ENCODE measurements at places on chromosomes 6 and 20.

DNA sequence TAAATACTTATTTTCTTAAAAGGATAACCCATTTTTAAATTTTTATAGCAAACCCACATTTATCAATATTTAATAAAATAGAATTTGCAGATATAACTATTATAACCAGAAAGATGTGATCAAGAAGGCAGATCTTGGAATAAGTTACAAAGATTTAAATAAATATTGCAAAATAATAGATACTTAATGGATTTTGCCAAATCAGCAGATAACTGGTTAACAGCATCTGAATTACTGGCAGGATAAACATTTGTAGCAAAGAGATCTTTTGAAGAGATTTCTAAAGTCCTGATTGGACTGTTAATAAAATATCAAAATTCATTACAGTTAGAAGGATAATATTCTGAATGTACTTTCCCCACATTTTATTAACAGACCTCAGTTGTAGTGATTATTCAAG, 144.2 kb downstream of the PDSS2 start:
- no peak for DNase-seq

DNA sequence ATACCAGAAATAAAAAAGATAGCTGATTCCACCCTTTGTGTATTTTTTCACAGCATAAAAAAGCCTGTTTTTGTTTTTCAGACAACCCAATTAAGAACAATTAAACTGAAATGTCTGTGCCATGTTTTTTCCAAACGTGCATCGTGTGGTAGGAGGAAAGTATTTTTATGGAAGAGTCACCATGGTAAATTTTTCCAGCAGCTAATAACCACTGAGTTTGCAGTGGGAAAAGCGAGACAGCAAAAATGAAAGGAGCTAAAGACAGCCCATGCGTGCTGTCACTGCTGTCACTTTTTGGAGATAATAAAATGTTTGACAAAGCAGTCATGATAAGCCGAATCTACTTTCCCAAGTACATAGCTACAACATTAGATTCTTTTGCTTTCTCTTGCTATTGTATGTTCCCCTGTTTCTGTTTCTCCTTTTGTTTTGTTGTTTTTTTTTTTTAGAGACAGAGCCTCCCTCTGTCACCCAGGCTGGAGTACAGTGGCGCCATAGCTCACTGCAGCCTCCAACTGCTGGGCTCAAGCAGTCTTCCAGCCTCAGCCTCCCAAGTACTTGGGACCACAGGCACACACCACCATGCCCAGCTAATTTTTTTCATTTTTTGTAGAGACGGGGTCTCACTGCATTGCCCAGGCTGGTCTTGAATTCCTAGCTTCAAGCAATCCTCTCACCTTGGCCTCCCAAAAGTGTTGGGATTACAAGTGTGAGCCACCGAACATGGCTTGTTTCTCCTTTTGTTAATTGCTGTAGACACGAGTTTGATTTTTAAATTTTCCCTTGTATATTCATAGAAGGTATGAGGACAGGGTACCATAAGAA, 261.3 kb downstream of the TMEM242 start:
- no peak for DNase-seq

DNA sequence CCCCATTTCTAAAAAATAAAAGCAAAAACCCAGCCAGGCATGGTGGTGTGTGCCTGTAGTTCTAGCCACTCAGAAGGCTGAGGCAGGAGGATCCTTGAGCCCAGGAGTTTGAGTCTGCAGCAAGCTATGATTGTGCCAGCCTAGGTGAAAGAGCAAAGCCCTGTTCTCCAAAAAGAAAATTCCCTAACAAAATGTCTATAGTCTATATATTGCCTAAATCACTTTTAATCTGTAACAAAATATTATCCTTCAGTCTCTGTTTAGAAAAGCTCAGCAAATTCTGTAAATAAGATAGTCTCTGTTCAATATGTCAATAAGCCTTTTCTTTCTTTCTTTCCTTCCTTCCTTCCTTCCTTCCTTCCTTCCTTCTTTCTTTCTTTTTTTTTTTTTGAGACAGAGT, 75.8 kb upstream of the ZFP64 start:
- DNase-seq: no peak

DNA sequence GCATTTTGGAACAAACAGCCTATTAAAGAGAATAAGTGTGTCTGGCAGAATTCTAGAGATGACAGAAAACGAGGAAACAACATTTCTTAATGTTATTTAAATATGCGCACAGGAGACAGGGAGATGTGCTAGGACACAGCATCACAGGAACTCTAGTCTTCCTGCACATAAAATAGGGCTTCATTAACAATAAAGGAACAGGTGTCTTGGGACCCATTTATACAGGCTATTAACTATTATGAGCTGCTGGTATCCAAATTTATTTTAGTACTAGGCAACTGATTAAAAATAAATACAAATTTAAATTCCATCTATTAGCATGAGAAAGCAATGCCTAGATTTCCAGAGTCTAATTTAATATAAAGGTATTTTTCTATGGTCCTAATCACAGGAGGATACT, 102.3 kb downstream of the PDSS2 start:
- no peak for DNase-seq

- DNase-seq: no peak
Observed at GRCh38 chr20:32232326-32232886, 24.7 kb downstream of the POFUT1 start.

GRCh38 chr20:2873010-2873746, at the start of gene PTPRA:
PTPRA (plus strand) TSS chr20:2873481; CDS start chr20:2964278, 90,797 bp downstream.
- DNase-seq: peak; percentile 88

DNA sequence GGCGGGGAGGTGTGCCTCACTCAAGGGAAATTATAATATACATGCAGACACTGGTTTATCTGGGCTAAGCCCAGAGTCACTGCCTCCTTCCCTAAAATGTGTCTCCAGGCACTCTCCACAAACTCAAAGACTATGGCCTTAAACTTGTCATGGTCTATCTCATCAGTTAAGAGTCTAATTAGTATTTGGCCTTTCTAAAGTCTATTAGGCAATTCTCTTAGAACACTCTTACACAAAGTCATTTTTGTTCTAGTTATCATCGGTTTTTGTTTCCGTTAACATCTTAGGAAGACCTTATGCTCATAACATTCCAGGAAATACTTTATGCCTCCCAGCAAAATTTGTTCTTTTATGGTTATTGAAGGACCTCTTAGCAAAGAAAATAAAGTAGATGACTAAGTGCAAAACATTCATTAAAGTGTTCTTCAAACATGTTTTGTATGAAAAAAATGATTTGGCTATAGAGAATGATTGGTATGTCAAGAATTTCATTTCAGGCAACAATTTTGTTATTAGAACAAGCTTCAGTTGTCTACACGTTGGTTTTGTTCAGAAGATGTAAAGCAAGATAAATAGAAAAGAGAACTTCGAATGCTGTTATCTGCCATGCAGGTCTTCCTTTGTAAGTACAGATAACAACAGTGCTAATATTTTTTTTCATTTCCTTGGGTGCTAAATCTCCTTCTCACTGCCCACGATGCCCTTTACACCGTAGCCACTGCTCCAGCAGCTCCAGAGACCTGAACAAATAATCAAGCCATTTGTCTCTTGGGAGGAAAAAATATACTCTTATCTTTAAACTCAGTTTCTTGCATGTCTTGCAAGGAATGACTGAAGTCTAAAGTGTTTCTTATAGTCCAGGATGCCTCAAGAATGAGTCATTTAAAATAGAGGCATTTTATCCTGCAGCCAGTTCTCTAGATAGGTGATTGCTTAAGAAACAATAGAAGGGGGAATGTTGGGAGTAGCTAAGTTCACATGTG, 170.4 kb downstream of the HTR1B start:
- DNase-seq: no peak

DNA sequence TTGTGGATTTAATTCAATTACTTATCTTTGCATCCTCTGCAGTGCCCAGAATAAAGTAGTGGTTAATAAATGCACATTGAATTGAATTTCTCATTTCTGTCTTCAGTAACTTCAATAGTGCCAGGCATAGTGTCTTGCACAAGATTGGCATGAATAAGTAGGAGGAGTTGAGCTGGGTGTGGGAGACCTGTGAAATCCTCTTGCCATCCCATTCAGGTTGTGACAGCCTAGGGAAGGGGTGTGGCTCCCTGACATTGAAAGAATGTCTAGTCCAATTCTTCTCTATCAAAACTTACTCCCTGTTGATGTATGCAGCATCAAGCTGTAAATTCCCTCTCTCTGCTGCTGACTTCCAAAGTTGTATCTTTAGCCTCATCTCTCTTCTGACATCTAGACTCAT, 73.2 kb downstream of the CDH22 start:
- DNase-seq: no peak

DNA sequence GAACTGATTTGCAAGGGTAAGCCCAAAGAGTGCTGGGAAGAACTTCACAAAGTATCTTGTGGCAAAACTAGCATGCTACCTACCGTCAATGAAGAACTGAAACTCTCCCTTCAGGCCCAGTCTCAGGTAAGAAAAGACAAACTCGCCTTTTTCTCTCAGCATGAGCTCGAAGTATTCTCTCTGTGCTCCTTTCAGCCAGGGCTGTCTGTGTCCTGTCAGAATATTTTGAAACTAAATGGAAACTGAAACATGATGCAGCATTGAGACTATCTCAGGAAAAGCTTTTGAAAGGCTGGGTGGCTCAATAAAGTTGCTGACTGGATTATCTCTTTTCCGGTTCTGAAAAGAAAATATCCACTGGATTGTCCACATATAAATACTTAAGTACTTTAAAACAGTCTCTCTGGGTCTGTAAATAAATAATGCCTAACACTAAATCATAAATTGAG, 696 bp downstream of the CALHM5 start:
- DNase-seq: no peak

DNA sequence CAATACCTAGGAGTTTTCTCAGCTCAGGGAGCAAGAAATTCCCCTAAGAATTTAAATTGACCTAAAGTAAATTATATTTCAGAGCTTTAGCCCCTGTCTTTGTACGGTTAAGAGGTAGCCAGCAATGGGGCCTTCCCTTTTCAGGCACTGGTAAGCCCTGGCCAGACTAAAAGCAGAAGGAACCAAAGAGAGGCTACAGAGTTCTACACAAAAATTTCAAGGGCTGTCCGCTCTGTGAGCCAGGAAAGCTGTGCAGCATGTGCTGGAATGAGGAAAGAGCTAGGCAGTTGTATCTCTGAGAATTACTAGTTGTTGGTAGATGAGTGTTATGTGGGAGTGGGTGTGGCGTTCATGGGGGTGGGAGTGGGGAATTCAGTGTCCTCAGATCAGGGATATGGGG, 96.3 kb upstream of the MAFB start:
- DNase-seq: no peak

DNA sequence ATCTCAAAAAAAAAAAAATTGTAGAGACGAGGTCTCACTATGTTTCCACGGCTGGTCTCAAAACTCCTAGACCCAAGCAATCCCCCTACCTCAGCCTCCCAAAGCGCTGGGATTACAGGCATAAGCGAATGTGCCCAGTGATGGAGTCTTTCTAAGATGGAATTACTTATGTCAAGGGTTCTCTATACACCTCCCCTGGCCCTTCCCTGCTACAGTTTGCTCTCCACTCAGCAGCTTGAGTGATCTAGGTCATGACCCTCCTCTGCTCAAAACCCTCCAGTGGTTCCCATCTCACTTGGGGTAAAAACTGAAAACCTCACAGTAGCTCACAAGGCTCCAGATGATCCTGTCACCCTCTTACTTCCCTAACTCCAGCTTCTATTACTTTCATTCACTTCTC, 1.8 kb upstream of the DNPH1 start:
- no peak for DNase-seq

DNA sequence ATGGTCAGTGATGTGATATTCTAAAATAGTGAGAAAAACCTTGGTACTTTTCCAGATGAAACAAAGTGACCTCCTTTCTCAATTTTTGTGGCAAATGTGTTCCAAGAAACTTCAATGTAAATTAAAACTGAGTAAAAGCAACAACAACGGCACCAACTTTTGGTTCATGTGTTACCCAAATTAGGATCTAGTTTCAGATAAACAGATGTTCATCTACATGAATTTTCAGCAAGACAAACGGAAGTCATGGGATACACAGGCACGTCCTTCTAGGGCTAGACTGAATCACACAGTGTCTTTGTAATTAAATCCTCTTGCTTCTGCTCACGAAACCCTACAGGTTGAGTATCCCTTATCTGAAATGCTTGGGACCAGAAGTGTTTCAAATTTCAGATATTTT, 915.2 kb downstream of the TFAP2A start:
- DNase-seq: no peak

DNA sequence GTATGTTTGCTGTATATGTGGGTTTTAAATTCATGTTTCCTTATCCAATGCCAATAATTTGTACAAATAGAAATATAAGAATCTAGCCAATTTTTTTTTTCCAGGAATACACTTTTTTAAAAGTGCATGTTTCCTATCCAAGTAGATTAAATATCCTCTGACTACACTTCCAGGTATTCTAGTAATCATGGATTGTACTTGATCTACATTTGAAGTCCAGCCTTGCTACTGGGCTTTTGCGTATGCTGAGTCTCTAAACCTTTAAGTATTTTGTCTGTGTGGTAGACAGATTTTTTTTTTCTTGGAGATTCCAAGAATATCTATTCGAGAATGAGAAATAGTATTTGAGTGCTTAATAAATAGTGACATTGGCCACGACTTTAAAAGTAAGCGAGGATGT, 188.3 kb downstream of the SASH1 start:
- no peak for DNase-seq

GRCh38 chr20:46955601-46956556, 61.2 kb downstream of the EYA2 start:
- DNase-seq: no peak

DNA sequence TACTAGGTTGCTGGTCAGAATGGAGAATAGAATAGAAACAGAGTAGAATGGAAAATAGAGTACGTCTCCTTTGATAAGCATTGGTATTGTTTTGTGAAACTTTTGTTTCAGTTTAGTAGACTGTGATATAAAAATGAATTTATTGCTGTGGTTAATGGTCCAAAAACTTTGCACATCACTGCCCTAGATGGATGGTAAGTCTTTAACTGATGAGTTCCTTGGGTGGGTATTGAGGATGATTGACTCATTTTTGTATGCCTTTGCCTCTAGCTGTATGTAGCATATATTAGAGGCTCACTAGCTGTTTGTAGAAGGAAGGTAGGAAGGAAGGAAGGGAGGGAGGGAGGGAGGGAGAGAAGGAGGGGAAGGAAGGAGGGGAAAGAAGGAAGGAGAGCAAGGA, 48.3 kb downstream of the ZDHHC14 start:
- no peak for DNase-seq

DNA sequence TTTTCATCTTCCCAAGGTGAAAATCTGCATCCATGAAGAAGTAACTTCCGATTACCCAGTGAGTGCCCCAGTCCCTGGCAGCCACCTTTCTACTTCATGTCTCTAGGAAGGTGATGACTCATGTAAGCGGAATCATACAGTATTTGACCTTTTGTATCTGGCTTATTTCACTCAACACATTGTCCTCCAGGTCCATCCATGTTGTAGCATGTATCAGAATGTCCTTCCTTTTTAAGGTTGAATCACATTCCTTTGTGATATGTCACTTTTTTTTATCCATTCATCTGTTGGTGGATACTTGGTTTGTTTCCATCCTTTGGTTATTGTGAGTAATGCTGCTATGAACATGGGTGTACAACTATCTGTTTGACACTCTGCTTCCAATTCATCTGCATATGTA, 176.3 kb upstream of the CDYL start:
- no peak for DNase-seq

DNA sequence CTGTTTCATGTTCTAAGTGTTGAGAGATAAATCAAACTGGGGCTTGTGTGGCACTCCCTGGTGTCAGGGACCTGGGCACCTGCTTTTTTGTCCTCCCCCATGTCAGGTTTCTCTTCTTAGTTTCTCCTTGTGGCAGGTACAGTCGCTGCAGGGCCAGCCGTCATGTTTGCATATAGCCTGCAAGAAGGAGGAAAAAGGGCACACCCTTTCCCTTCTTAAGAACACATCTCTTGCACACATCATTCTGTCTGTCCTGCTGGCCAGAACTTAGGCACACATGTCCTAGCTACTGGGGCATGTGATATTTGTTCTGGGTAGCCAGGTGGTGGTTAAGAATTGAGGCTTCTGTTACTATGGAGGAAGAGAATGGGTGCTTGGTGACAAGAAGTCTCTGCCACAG, 27.9 kb downstream of the CDC5L start:
- DNase-seq: no peak
